Colonic mucosa (tissue), 4 donors: ENCODE measurements at places on chromosomes 11 and 22. TPM values are rescaled to one million over a fixed set of nuclear protein-coding genes. Genes with fewer than 3 reads are reported as not detected.

- no peak for DNase-seq
Observed at GRCh38 chr22:20829491-20830134, 29.0 kb downstream of the PI4KA start.

- peak; percentile 76 for DNase-seq
Observed at GRCh38 chr22:40014667-40015248, 20.0 kb downstream of the FAM83F start.

GRCh38 chr11:45193695-45194094 is 47.3 kb downstream of the PRDM11 start:
- DNase-seq = no peak

DNA sequence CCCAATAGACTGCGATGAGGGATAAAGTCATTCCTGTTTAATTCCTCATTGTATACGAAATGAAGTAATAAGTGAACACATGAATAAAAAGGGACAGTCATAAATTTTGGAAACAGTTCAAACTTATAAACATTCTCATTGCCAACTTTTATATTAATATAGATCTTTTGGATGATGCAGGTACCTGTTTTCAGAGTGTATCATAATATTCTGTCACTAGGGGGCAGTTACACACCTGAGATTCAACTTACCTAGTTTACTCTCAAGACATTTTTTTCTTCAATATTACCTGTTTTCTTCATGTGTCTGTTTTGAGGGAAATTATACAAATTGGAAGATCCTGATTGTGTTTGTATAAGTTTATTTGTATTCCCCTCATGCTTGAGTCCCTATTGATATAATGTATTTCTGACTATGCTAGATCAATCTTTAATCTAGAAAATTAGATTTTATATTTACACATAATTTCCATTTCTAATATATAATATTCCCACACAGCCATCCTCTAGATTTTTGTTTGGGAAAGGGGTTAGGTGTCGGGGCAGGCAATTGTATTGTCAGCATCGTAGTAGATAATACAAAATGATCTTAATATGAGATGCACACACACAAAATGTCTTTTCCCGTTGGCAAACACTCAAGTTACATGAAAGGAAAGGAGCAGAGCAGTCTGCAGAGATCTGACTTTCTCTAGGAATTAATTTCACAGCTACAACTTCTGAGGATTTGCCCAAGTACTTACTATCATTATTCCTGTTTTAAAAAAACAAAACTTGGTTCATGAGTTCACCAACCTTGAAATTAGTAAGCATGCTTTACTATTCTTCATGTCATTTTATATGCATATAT is 18.4 kb downstream of the FDX1 start:
- DNase-seq = no peak

DNA sequence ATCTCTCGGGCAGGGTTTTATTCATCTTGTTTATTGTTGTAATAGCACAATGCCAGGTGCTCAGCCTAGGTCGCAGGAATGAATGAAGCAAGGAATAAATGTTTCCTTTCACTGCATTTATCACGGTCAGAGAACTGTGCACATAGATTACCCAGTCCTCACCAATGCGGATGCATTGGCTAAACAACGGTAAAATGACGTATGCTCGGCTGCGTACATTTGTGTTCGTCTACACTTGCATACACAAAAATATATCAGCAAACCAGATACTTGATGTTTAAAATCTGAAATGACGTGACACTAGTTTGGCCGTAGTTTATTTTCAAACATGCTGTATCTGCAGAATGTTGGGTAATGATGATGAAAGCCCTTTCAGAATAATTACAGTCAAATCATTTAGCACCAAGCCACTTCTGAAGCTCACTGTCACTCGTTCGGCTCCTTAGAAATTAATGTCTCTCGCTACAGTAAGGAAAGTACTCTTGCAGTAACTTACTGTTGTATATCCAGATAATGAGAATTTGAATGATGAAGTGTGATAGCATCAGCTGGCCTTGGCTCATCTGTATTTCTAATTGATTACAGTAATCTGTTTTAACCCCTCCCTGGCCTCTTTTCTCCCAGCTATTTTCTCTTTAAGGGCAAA is 268.9 kb downstream of the LRRC4C start:
- no peak for DNase-seq

DNA sequence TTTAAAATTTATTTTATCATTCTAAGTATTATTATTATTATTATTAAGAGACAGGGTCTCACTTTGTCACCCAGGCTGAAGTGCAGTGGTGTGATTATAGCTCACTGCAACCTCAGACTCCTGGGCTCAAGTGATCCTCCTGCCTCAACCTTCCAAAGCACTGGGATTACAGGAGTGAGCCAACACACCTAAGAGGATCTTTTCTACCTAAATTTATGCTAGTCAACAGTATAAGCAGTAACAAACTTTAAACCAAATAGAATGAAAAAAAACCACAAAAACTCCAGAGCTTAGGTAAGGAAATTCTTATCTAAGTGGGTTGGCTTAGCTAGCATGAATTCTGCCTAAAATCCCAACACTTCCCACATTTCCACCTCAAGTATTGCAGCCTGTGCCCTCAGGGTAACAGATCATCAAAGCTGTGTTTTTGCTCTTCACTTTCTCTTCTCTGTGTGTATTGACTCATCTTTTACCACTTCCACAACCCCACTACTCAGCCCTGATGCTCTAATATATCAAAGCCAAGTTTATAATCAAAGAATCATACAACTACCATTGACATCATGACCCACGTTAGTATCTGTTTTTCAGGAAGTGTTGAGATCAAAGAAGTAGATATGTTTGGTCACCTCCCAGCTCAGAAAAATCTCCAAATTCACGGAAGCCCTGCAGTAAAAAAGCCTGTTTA is 93.7 kb upstream of the SPON1 start:
- DNase-seq = no peak

Gene DESI1
- total RNA-seq = 19.2 TPM
